BJ (cell line): ENCODE measurements at places on chromosomes 6 and 20.

- DNase-seq, result no peak
Observed at GRCh38 chr6:90435207-90435899, 138.7 kb upstream of the BACH2 start.

DNA sequence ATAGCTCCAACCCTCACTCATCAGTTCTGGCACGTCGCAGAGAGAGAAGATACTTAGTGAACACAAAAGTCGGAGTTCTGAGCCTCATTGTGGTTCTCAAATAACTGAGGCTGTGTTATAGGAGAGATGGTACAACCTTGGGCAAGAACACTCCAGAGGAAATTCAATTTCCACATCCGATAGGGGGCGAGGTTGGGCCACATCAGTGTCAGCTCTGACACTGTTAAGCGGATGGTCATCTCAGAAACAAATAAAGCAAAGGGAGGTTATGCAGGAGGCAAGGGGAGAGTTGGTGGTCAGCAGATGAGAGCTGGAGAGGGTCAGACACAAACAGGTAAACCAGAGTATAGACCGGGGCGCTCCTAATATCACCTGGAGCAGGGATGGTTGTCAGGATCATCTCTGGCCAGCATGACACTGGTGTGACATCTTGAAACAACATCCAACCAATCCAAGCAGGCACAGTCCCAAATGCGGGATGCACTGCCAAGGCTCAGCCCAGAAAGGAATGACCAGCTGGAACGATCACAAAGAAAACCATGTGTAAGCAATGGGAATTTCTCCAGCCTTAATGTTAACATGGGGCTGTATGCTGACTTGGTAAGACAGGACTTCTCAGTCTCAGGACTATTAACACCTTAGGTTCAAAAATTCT lies 331.8 kb downstream of the HACE1 start:
- no peak for DNase-seq

DNA sequence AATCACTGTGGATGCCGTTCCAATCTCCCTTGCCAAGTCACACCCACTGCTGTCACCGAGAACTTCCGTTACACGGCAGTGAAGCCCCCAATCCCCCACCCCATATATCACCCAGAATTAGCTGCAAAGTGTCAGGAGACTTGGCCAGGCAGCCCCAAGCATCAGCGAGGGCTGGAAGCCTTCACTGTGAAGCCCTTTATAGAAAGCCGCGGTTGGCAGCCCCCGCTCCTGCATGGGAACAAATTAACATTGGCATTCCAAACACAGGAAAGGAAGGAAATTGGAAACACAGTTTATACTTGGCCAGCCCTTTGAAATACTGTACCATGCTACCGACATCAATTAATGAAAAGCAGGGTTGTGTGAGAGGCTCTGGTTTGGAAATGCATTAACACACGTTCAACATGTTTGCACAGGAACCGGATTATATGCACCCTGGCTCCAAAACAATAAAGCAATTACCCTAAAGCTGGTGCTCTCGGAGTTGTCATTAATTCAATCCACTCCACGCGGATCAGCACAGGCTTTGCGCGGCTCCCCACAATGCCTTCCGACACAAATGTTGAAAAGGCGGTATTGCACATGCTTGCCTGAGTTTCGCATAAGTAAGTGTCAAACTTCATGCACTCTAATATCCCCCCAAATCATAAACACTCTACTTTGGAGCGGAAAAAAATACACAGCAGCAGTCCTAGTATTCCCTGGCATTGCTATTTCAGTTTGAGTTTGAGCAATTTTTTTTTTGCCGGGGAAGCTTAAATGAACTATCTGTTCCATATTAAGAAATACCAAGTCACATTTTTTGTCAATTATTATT lies 7.1 kb downstream of the BMP7 start:
- no peak for DNase-seq

DNA sequence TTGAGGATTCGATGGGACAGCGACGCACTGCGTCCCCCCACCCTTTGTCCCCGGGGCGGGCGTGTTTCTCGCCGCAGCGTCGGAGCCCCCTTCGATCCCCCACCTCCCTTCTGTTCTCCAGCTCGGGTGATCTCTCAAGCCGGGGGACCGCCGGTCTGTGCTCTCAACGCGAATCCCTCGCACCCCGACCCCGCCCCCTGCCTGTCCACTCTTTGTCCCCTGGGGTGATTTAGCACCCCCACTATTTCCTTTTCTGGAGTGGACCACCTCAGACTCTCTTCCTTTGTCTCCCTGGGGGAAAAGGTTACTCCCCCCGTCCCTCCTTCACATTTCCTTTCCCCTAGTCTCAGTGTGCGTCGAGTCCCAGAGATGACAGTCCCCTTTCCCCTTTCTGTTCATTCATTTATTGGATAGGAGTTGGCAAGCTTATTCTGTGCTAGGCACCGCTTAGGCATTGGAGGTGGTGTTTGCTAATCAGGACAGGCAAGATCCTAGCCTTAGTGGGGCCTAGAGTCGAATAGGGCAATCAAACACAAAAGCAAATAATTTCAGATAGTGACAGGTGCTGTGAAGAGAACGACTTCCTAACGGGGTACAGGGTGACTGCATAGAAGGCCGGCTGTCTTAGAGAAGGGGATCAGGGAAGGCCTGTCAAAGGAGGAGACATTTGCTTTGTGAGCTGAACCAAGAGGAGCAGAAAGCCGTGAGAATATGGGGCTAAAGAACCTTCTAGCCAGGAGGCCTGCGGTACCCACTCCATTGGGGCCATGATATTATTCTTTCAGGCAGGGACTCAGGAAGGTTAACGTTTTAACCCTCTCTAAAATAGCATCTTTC lies 741 bp downstream of the PTPN1 start:
- no peak for DNase-seq

GRCh38 chr6:159943101-159943632 lies 25.7 kb upstream of the IGF2R start:
- DNase-seq, result peak; percentile 28

- no peak for DNase-seq
Observed at GRCh38 chr6:105839266-105839665, 246.9 kb upstream of the PRDM1 start.

GRCh38 chr20:17571153-17571527 lies 1.3 kb downstream of the DSTN start:
- no peak for DNase-seq
